ENCODE measurements at places on chromosomes 3 and 15.

- DNase-seq = no peak
These were observed 220.7 kb downstream of the CD47 start for GRCh38 chr3:107870096-107870495.

- no peak for DNase-seq
These were observed 151.1 kb downstream of the ZNF385D start for GRCh38 chr3:21599890-21600289.

DNA sequence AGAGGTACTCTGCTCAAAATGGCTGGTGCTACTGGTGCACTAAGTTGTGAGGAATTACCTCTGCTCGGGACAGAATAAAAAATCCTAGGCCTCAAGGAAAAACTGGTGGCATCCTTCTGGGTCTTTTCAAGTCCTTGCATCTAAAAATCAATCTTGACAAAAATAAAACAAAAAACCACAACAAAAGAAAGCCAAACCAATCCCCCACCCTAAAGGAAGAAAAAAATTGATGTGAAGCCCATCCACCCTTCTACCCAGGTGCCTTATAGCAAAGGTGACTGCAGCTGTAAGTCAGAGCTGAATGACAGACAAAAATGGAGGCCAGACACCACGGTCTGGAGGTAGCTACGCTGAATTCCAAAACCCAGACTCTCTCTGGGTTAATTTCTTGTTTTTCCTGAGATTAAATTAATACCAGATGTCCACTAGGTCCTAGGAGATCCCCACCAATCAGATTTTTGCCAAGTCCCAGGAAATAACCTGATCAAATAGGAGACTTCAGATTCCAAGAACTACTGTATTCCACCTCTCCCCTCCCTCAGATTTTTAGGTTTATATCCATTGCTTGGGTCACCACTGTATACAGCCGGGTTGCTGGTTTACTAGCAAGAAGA is 33.5 kb downstream of the ABCC5 start:
- peak; percentile 55 for DNase-seq

- no peak for DNase-seq
These were observed 48.7 kb downstream of the FOXB1 start for GRCh38 chr15:60052796-60053195.

DNA sequence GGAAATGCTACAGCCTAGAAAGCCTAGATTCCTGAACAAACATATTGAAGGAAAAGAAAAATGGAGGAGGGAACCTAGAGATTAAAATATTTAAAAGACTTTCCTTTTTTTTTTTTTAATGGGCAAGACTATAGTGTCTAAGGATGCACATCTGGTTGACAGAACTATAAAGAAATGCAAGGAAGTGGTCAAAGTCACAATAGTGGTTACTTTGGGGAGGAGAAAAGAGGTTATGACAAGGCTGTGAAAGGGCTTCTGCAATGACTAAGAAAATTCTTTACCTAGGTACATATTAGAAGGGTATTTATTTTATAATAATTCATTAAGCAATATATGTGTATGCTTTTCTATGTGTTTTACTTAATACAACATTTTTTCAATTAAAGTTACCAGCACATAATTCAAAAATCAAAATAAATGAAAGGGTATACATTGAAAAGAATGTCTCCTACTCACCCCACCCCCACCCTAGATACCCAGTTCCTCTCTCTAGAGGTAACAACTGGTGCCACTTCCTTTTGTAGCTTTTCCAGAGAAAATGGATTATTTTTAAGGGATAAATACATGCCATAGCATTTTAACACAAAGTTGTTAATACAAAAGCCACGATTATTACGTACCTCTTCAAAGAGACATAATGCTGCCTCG is 70.1 kb downstream of the HERC1 start:
- DNase-seq = peak; percentile 64

DNA sequence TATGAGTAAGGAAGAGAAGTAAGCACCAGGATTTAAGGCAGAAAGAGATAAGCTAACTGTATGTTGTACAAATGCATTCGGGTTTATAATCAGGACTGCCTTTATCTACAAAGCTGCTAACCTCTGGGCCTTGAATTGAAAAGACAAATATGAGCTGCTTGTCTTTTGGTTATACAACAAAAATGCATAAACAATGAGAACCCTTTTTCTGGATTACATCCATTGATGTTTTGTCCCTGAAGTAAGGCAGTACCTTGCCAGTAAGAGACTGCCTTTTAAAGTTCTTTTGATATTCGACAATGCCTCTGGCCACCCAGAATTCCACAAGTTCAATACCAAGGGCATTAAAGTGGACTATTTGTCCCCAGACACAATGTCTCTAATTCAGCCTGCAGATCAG is 280.7 kb downstream of the ZNF621 start:
- DNase-seq = no peak

DNA sequence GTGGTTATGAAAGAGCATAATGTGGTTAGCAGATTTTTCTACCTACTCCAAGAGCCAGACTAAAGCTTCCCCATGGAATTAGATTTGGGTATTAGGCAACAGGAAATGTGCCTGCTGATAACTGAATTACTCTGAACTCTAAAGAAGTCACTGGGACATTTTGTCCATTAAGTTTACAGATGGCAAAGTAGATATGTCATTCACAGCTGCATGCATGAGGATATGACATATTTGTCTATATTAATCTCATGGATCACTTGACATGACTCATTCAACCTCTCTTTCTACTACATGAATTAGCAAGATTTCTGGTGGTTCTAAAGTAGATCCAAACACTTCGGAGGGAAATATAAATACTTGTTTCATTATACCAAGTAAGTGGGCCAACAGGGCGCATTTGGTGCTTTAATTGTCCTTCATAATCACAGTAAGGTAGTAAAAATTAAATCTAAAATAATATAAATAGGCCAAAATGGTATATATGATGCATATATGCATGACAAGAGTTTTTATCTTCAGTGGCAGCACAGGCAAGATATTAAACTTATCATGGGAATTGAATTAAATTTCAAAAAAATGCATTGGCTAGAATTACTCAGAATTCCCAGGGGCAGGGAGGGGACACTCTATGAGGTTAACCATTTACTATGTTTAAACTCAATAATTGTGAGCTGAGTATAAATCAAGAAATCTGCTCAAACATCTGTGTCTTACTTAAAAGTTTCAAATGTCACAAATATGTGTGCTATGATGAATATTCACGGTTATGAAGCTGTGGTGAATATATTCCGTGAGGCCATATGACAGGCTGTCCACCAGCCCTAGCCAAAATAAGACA is 365.3 kb upstream of the KCNMB2 start:
- peak; percentile 91 for DNase-seq

DNA sequence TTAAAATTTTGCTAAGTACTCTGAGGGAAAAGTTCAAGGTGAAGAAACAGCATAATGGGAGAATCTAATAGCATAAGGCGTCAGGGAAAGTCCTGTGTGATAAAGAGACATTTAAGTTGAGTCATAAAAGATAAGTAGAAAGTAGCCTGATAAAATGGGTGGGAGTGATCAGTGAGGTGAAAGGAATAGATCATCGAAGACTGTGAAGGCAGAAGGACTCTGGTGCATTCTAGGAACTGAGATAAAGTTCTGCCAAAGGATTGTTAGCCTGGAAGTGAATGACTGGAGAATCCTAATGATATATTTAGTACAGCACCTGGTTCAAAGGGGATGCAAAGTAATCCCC is 149.9 kb downstream of the CFAP20DC start:
- DNase-seq = no peak

DNA sequence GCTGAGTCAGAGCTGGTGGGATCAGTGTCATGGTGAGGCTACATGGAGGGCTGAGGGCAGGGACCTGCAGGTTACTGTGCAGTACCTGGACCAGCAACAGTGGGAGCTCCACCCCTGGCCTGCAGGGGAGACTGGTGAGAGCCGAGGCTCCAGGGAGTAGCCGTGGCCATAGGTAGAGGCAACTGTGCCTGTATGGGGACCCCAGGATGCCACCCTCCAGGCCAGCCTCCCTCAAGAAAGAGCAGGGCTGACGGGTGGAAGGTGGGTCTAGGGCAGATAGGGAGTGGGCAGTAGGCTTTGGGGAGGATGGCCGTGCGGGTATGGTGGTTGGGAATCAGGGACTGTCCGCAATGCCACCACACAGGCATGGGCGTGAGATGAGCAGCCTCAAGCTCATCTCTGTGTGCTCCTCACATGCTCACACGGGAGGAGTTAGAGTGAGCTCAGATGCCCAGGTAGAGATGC is 35.5 kb downstream of the FBLN2 start:
- no peak for DNase-seq

- no peak for DNase-seq
These were observed 189.4 kb downstream of the FEZF2 start for GRCh38 chr3:62183969-62184368.

GRCh38 chr3:47482366-47482765 is 6.6 kb upstream of the SCAP start:
- DNase-seq = no peak

GRCh38 chr15:25711164-25711563 is 152.0 kb downstream of the ATP10A start:
- DNase-seq = no peak

GRCh38 chr3:42216302-42216701 is 49.7 kb downstream of the CCK start:
- DNase-seq = no peak

DNA sequence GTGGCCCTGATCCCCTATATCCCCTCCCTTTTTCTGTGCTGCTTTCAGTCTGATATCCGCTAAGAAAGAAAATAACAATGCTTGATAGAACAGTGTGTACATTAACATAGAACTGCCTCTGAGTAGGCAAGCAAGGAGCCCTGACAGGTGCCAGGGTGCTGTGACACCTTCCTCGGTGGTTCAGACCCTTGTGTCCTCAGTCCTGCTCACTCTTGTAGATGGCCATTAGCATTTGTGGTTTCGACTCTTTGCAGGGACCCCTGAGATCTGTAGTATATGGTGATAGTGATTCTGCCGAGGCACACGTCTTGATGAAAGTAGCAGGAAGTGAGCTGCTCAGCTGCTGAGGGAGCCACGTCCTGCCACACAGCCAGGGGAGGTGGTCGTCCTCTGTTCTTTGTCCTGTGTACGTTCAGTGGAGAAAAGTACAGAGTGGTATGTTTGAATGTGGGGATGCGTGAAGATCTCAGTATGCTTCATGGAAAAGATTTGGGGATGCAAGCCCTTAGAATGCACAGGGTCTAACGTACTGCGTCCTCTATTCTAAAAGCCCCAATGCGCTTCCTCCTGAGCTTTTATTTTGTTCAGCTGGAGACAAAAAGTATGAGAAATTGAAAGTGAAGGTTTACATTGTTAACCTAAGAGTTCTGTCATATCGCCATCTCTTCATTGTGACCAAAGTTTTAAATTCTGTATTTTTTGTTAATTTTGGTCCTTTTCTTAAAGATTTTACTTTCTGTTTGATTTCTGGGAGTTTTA is 35.4 kb downstream of the PXYLP1 start:
- DNase-seq = no peak

- DNase-seq = no peak
These were observed 31.3 kb downstream of the SHQ1 start for GRCh38 chr3:72816862-72817355.

DNA sequence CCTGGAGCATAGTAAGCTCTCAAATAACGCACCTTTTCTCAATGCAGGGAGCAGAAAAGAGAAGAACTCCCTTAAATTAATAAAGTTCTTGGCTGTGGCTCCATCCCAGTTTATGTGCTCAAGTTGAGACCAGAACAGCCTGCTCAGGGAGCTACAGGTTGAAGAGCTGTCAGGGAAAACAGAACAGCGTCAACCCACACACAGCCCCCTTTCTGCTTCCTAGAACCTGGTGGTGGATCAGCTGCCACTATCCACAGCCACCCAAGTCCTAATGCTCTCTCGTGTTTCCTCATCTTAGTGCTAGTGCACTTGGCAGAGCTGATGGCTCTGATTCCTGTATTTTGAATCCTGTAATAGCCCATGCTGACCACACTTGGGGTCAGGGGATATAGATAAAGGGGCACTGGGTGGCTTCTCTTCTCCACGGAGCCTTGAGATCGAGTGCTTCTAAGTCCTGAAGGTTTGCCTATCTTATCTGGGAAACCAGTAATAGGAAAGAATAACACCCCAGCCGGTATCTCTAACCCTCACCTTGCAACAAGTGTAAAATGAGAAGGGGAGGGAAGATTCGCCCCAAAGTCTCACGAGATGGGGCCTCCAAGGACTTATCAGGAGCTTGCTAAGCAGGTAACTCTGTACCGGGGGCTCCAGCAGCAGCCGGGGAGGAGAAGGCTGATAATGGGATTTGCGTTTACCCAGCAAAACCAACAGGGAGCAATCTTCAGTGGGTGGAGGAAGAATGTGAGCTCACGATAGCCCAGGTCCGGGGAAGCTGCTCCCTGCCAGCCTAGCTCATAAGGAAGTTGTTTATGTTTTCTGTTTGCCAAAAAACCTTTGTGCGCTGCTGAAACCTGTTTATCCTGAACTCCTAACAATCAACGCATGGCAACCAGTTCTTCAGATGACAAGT is 136.2 kb upstream of the ICE2 start:
- DNase-seq = no peak

DNA sequence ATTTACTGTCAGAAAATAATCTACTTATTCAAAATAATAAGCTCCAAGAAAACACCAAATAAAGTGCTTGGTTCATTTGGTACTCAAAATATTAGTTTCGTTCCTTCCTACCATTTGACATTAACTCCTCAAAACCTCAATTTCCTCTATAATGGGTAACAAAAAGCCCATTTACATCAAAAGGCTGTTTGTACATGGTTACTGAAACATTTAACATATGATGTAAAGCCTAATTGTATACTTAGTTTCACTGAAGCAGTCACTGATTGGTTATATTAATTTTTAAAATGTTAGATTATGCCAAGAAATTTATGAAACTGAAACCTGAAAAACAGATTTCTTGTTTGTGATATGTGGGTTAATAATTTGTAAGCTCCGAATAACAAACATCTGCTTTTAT is 14.7 kb downstream of the XRN1 start:
- DNase-seq = no peak

GRCh38 chr3:141793476-141794260 is 30.5 kb downstream of the GRK7 start:
- DNase-seq = no peak

GRCh38 chr15:85905751-85906450 is 111.2 kb upstream of the KLHL25 start:
- DNase-seq = no peak

- DNase-seq = no peak
These were observed 14.0 kb downstream of the CSNK1G1 start for GRCh38 chr15:64341961-64342360.
